Effector memory CD4-positive, alpha-beta T cell (primary cell): ENCODE measurements at places on chromosomes 7 and 10.

- DNase-seq = no peak
These were observed 69.0 kb downstream of the ADD3 start for GRCh38 chr10:110076559-110077318.

GRCh38 chr7:137985897-137986251 is 16.0 kb downstream of the CREB3L2 start:
- no peak for DNase-seq

- peak; percentile 19 for DNase-seq
These were observed 552 bp downstream of the IL15RA start for GRCh38 chr10:5976512-5977470.

- no peak for DNase-seq
These were observed 240.1 kb downstream of the ELMO1 start for GRCh38 chr7:37208528-37208927.

GRCh38 chr10:93376372-93377293 is 105.5 kb downstream of the MYOF start:
- no peak for DNase-seq

- DNase-seq = no peak
These were observed 57.3 kb upstream of the CAPZA2 start for GRCh38 chr7:116805100-116805544.

DNA sequence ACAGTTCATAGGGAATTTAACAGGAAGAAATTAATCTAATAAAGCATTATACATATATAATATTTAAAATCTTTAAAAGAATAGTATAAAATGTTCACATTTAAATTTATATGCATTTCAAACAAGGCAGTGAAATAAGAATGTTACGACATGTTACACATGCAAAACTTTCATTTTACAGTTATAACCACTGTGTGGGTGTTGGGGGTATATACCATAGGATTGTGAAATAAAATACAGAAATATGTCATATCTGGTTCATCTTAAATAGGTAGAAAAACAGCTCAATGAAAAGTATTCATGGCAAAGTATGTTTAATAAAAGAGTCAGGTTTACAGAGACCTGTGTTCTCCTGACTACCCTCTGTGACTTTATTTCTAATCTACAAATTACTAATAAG is 45.6 kb downstream of the CHCHD3 start:
- DNase-seq = no peak

DNA sequence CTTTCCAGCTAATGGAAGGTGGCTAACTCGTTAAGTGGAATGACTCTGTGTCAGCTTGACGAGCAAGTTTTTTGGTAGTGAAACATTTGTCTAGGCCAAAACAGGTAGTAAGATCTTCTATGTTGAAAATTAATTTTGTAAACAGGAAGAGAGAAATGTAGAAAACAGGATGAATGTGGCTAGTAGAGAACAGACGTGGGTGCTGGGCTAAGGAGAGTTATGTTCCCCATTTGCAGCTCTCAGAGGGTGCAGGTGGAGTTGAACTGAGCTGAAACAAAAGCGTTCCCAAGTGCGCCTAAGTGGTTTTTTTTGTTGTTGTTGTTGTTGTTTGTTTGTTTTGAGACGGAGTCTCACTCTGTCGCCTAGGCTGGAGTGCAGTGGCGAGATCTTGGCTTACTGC is 59.5 kb upstream of the SRPK2 start:
- no peak for DNase-seq

GRCh38 chr7:73851410-73852338 is 9.3 kb upstream of the TMEM270 start:
- no peak for DNase-seq

- DNase-seq = no peak
These were observed 58.5 kb downstream of the CLRN3 start for GRCh38 chr10:127834221-127834620.

- no peak for DNase-seq
These were observed 20.2 kb upstream of the TMEM72 start for GRCh38 chr10:44890696-44891563.

DNA sequence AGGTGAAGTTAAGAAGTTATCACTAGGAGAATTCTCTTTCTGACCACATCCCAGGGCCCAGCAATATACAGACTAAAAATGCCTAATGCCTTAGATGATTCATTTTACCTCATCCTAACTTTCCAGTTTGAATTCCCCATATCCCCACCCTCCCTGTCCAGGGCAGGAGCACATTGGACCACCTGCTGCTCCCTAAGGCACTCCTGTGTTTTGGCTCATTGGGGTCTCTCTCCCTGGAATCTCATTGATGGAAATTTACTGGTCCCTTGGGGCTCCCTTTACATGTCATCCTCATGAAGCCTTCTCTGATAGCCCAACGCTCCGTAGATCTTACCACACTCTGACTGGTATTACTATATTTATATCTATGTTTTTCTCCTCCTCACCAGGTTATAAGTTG is 2.7 kb downstream of the IL2RA start:
- no peak for DNase-seq

DNA sequence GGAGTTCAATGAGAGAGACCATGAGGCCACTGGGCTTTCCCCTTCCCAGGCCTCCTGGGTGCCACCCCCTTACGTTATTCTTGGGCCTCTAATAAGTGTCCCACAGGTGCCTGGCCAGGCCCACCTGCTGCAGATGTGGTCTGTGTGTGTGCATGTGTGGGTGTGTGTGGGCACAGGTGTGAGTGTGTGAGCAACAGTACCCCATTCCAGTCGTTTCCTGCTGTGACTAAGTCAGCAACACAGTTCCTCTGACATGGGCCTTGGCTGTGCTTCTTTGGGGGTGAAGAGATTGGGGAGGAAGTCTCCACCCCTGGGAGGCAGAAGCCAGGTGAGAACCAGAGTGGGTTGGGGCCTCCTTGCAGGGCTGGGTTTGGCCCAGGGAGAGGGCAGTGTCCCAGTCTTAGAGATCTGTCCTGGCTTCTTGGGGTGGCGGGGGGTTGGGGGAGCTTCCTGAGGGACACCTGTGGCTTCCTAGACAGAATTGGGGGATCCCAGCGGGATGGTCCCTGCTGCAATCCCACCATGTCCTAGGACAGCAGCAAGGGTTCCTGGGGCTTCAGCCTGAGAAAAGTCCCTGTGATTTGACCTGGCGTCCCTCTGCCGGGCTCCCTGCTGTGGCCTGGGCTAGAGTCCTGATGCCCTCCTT is 4.1 kb upstream of the PILRB start:
- DNase-seq = peak; percentile 4

GRCh38 chr7:158469396-158470051 is 118.1 kb downstream of the PTPRN2 start:
- no peak for DNase-seq

DNA sequence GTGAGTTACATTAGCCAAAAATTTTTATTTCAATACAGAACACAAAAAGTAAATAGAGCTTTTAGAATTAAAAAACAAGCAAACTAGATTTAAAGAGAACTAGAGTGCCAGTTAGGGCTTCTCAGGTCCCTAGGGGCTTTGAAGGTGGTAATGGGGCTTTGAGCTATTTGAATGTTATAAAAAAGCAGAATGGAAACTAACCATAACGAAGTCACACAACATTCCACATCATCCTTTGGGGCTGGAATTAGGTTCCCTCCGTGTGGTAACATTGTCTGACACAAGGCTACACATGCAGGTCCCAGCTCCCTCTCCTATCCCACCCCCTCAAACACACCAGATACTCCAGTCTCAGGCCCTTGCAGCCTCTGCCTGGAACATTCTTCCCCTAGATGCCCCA is 15.3 kb downstream of the JAZF1 start:
- DNase-seq = no peak

DNA sequence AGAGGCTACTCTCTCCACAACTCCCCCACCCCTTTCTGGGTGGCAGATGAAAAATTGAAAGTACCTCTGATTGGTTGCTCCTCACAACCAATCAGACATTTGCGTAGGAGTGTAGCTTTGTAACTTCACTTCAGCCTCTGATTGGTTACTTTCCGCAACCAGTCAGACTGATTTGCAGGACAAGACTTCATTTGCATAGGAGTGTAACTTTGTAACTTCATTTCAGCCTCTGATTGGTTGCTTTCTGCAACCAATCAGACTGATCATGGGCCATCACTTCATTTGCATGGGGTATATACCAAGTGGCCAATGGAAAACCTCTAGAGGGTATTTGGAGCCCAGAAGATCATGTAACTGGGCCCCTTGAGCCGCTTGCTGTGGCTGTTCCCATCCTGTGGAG is 25.6 kb downstream of the CDNF start:
- DNase-seq = no peak

- DNase-seq = no peak
These were observed 92.8 kb downstream of the CD36 start for GRCh38 chr7:80731281-80731680.

GRCh38 chr7:38374507-38374906 is 101.1 kb upstream of the TARP start:
- no peak for DNase-seq

- no peak for DNase-seq
These were observed 267.9 kb upstream of the CNTNAP2 start for GRCh38 chr7:145848691-145849090.

DNA sequence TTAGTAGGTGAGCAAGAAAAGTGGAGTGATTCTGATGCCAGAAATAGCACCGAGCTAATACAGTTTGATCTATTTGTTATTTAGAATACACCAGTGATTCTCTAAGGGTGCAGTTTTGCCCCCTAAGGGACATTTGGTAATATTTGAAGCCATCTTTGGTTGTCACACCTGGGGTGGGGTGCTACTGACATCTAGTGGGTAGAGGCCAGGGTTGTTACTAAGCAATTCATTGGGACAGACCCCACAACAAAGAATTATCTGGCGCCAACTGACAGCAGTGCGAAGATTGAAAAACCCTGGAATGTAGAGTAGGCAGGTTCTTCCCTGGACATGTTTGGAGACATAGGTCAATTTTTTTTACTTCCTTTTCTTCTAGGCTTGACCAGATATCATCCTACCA is 14.6 kb downstream of the PALS2 start:
- peak; percentile 15 for DNase-seq

DNA sequence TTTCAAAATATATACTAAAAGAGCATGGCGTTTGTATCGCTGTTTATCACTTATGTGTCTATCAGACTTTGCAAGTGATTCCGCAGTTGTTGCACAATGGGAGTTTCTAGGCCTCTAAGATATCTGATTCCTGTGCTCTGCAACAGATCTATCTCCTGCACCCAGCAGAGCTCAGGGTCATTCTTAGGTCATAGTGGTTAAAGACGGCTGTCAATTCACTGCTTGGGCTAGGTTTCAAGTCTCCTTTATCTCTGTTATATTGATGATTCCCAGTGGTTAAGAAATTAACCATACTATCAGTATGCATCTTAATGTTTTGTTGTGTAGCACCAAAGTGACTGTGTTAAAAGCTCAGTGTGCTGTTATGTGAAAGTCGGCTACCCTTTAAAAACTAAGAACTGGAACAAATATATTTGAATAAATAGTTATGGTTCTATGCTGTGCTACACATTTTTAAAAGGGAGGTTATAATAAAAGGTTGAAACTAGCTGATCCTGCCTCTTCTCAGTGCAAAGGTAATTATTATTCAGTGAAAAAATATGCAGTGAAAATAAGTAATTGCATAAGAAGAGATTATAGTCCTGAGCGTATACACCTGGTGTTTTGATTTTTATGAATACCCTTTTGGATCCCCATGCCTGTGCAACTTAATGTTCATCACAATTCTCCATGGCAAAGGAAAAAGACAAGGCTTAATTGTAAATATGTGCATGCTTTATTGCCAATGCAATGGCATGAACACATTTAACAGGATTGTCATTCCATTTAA is 24.0 kb downstream of the HOXA1 start:
- DNase-seq = no peak

DNA sequence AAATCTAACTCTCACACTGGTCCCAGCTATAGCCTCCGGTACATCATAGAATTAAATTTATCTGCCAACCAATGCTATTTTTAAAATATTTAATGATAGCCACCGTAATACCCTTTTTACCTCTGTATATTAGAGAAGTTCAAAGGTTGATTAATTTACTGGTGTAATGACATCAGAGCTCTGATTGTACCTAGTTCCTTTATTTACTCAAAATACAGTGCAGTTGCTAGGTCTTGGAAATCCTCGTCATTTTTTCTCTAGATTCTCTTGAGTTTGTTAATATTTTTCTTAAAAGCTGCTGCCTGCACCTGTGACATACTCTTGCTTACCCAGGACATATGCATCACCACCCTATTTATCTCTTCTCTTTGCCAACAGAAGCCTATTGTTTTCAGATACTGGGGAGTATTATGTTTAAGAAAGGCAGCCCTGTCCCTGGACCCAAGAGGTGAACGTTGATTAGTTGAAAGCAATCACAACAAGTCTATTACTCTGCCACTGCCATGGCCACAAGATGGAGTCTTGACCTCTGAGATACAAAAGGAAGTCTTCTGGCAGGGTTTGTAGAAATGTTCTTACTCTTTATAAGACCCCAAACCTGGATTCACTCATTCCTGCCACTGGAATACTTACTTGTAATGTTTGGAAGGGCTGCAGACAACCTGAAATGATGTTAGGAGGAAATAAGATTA is 25.6 kb upstream of the TMEM26 start:
- no peak for DNase-seq

DNA sequence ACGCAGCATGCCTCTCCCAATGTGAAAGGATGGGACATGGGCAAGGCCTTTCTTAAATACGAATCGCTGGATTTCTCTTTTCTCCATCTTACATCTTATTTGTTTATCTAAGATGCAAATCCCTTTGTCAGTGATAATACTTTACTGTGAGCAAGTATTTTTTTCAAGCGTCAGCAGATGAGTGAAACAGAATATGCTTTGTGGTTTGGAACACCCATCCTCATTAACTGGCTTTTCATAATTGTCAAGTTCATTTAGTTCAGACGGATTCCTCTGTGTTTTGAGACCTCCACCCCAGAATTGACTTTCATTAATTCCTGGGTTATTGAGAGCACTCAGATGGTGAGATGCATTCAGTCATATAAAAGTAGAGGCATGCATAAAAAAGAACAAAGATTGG is 149.8 kb downstream of the NSUN6 start:
- DNase-seq = no peak

DNA sequence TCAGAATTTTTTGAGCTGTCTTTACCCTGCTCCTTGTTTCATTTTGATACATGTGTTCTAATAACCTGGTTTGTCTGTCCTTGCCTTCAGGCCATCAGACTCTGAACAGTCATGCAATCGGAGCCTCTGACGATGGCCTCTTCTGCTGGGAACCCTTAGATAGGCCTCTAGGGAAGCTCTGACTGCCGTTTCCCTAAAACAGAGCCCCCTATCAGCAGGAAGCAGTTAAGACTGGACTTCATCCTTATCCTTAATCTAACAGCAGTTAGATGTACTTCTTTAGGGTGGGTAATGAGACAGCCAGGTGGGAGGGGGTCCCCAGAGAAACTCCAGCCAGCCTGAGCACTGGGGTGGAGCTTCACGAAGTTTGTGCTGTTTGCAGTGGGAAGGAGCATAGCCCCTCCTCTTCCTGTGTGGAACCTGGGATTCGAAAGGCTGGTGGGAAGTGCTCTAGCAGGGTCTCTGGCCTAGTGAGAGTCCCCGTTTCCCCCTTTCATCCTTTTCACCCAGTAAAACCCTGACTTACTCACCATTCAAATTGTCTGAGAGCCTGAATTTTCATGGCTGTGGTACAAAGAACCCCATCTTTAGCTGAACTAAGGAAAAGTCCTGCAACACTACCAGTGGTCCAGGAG is 28.4 kb upstream of the SORCS3 start:
- DNase-seq = no peak

- DNase-seq = no peak
These were observed 3.3 kb upstream of the DIP2C start for GRCh38 chr10:692682-693351.
